ENCODE measurements at places on chromosomes 12 and 14.

GRCh38 chr12:109057376-109057775 is 5.0 kb downstream of the USP30 start:
- no peak for DNase-seq

DNA sequence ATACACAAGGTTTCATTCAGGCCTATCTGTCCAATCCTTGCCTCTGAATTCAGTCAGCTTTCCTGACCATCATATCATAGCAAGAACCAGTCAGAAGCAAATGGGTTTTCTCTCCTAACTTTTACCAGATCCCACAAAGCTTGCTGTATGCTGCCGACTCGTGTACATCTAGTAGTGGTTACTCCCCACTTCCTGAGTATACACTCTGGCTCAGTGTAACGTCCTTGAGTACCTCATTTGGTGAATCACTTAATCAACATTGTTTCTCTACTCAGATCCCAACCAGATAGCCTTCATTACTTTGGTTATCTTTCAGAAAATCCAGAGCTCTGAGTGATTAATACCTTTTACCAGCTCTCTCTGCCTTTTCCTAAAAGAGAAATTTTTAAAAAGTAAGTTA is 728.2 kb downstream of the GALC start:
- no peak for DNase-seq

DNA sequence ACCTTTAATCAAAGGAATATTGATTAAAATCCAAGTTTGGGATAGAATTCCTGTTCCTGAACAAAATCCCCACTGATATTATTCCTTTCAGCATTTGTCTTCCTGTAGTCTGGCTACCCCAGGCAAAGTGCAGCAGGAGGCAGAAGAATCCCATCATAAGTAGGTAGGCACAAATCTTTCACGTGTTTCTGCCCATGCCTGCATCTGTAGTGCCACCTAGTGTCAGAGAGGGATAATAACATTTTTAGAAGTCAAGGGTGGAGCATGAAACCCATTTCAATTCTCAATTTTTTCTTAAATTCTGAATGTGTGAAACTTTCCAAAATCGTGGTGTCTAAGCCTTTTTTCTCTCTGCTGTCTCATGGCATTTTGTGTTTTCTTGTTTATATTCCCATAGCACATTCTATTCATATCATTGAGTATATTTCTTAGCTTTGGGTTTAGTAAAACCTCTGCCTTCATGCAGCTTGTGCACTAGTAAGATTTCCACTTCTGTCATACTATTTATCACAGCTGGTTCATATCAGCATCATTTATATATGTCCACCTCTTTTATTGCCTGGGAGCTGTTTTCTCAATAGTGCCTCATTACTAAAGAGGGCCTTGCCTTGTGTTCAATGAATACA is 47.8 kb upstream of the RERG start:
- DNase-seq: no peak

GRCh38 chr12:22339691-22340090 is 5.2 kb upstream of the ST8SIA1 start:
- no peak for DNase-seq

DNA sequence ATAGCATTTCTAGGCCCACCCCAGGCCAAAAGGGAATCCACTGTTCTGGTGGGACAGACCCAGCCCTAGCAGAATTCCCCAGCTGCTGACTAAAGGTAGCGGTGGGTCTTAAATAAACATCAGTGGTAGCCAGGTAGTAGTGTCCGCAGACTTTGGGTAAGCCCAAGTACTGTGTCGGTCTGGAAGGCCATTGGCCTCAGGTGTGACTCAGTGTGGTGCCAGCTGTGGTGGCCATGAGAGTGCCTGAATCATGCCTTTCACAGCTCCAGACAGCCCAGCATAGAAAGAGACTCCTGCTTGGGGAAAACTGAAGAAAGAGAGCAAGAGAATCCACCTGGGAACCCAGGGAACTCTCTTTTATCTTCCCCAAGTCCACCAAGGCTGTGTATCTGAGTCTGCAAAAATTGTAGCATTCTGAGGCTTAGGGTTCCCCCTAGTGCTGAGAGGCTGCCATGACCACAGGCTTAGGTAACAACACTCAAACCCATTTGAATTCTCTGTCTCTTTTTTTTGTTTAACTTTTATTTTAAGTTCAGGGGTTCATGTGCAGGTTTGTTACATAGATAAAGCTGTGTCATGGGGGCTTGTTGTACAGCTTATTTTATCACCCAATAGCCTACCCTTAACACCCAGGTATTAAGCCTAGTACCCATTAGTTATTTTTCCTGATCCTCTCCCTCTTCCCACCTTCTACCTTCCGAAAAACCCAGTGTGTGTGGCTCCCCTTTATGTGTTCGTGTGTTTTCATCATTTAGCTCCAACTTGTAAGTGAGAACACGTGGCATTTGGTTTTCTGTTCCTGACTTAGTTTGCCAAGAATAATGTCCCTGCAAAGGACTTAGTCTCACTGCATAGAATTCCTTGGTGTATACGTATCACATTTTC is 16.7 kb upstream of the CD163L1 start:
- DNase-seq: peak; percentile 62

GRCh38 chr12:99110212-99110611 is 465.1 kb downstream of the APAF1 start:
- no peak for DNase-seq

GRCh38 chr14:49641697-49642129 is 6.7 kb upstream of the DNAAF2 start:
- no peak for DNase-seq

- no peak for DNase-seq
Observed at GRCh38 chr12:117438809-117439208, 77.4 kb upstream of the NOS1 start.

- no peak for DNase-seq
Observed at GRCh38 chr14:101808020-101808641, 46.6 kb downstream of the PPP2R5C start.

DNA sequence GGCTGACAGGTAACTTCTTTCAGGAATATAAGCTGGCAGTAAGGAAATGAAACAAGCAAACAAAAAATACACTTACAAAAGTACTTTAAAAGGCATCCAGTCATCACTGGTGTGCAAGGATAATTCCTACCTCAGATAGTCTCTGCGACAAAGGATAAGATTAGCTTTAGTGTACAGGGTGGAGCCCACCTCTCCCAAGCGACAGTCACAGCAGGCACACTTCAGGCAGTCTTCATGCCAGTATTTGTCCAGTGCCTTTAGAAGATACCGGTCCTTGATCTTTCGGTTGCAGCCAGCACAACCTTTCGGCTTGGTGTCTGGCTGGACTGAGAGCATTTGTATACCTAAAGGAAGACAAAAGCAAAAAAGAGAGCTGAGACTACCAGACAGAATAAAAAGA is 5.4 kb downstream of the LMO3 start:
- DNase-seq: no peak

DNA sequence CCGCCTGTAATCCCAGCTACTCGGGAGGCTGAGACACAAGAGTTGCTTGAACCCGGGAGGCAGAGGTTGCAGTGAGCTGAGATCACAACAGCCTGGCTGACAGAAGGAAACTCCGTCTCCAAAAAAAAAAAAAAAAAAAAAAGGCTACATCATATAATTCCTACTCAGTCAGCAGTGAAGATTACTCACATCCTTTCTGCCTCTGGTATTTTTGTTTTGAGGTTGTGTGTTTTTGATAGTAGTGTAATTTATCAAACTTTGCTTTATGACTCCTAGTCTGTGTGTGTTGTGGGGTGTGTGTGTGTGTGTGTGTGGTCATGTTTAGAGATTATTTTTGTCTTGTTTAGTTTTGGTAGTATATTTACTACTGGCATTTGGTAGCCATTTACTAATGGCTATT is 29.8 kb upstream of the DLGAP5 start:
- DNase-seq: no peak

DNA sequence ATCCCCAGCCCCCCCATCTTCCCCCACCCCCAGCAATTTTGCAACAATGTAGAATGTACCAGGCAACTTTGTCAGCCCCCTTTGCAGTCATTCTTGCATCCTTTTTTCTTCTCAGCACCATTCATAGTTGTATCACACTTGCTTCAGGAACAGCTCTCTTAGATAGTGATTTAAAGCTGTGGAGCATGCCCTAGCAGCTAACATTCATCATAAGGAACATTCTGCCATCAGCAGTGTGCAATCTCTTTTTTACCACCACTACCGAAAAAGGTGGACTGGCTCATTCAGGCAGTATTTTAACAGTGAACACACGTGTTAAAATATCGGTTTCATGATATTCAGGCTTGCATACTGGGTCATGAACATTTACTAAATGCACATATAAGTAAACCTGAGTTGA is 45.1 kb downstream of the MARK3 start:
- no peak for DNase-seq

DNA sequence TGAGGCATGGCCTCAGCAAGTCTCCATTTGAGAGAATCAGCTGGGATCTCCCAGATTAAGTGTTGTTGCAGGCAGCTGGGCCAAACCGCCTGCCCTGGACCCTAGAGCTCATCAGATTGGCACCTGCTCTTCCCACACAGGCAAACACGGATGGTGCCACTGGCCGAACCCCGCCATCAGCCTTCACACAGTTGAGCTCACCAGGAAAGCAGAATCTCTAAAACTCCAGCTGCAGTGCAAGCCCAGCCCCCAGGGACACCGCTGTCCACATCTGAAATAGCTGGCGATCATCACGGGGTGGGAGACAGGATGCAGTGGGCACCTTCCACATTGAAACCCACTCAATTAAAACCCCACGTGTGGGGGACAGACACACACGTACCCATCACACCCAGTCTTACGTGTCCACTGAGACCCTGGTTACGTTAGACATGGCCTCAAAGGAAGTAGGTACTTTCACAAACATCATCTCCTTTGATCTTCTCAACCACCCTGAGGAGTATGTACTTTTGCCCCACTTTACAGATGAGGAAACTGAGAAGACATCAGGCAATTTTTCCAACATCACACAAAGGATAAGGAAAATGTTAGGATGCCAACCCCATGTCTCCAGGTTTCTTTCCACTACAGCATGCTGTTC is 88.8 kb downstream of the SINHCAF start:
- DNase-seq: no peak

DNA sequence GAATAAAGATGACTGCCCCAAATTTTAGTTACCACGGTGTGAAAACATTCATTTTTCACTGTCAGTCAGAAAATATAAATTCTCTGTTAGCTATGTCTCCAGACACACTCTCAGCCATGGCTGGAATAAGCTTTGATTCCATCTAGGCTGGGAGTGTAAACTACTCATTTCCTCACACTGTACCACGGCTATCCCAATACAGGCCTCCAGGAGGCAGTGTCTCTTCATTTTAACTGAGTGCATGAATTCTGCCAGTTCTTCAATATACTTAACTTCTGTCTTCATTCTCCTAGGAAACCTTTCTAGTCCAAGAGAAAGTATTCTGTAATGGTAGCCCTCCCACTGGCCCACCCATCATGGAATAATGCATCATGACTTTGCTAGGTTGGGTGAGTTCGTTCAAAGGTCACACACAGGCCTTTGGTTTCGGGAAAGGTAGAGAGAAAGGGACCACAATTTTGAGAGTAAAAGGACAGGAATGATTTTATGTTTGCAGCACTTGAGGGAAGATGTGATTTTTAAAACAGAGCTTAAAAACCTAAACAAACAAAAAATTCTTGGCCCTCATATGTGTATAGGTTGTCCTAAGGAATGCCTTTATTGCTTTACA is 381.1 kb downstream of the SEC23A start:
- peak; percentile 67 for DNase-seq
